ENCODE measurements at places on chromosomes 4 and X.

DNA sequence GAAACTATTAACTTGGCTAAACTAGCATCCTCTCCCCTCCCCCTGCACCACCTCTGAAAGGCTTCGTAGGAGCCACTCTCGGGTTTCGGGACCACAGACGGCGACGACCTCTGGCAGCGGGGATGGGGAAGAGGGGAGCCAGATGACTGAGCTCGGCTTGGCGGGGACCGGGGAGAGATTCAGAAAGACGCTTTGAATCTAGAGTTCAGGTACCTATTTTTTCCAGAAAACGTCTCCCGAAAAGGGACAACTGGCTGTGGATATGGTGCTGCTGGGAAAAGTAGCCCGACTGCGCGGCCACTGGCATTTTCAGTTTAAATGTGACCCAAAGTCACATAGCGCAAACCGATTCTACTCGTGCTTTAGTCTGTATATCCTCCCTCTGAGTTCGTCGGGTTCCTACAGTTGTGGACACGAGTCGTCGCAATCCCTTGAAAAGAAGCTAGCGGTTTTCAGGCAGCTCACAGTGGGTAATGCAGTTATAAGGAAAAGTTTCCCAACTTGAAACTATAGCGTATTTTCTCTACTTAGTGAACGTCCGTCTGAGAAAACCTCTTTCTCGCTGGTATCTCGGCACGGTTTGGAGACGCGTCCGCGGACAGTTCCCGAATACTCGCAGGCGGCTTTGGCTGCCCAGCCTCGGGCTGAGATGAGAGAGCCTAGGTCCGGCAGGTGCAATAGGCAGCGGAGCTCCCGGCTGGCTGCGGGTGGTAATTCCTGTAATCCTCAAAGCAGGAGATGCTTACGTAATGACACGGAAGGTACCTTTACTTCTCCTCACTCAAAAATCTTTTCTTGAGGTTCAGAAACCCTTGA lies 1.3 kb downstream of the PARM1 start:
- DNase-seq = no peak

GRCh38 chrX:41522671-41523070 lies 75.5 kb downstream of the NYX start:
- no peak for DNase-seq

GRCh38 chr4:149095811-149096210 lies 653.6 kb upstream of the NR3C2 start:
- no peak for DNase-seq

- no peak for DNase-seq
Measured at GRCh38 chr4:92992758-92993157, 689.0 kb downstream of the GRID2 start.

DNA sequence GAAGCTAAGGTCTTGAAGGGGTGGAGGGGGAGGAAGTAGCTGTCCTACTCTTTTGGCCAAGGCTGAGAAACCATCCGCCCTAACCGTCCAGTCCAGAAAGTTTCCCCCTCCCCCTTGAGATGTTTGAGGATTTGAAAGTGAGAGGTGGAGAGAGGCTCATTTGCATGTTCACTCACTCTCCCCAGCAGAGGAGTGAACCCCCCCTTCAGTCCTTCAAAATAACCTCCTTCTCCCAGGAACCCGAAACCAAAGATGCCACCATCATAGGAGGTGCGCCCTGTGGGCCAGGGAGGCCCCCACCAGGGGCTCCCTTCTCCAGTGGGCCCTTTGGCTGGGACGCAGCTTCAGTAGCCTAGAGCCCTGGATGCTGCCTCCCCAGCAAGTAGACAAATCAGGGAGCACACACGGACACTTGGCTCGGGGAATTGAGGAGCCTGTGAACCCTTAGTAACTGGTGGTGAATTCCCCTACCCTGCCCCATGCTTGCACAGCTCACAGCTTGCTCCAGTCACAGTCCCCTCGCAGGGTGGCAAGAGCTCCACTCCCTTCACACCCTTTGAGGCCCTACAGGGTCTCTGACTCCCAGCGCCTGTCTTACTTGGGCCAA lies 25.6 kb downstream of the ELF4 start:
- no peak for DNase-seq

- DNase-seq = peak; percentile 48
Measured at GRCh38 chrX:47366041-47366722, 4.2 kb upstream of the ZNF157 start.

DNA sequence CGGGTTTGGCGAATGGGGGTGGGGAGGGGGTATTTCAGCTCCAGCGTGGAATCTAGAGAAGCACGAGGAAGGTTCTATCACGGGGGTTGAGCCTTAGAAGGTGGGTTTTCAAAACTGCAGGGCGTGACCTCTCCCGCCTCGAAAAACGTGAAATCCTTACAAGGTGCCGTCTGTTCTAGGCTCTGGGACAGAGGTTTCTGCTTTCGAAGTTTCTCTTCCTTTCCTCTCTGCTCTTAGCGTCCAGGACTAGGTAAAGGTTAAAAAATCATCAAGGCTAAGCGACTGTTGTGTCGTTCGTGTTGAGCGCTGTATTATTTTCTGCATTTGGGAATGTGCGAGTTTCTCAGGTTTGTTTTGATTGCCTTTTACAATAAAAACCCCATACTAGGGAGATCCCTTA lies 1.1 kb downstream of the FHL1 start:
- DNase-seq = no peak

DNA sequence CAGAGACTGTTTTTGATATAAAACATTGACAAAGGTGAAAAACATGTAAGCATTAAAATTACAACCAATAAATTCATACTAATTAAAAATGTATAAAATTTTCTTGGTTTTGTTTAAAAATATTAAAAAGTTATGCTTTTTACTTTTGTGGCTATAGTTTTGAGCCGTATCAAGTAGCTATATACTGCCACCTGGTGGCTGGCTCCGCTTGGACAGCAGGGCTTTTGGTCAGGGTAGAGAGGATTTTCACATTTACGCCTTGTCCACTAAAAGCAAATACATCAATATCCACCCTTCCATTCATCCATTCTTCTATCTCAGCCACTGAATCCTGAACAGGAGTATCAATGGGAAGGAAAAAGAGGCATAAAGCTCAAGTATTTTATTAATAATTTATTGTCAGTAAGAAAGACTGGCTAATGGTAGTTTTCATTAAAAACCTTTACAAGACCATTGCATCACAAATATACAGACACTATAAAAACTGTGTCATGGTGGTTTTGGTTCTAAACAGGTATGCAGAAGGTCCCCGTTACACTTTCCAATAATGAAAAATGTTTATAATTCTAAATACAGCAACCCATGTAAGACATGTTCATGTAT lies 32.1 kb upstream of the MTNR1A start:
- peak; percentile 25 for DNase-seq

DNA sequence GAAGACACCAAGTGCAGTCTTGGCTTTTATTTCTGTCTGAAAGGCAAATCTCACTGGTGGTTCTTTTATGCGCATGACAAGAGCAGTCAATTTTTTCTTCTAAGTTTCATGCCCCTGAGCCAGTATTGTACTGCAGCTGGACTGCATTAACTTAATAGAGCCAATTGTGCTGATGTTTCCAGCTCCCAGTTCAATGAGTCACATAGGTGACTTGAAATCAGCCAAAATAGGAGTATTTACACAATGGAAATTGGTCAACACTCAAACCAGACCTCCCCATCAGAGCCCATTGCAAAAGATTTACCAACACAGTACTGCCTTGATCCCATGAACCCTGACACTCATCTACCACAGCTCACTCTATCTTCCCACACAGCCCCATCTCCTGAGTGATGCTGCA lies 100.3 kb upstream of the GUCY1A1 start:
- no peak for DNase-seq

DNA sequence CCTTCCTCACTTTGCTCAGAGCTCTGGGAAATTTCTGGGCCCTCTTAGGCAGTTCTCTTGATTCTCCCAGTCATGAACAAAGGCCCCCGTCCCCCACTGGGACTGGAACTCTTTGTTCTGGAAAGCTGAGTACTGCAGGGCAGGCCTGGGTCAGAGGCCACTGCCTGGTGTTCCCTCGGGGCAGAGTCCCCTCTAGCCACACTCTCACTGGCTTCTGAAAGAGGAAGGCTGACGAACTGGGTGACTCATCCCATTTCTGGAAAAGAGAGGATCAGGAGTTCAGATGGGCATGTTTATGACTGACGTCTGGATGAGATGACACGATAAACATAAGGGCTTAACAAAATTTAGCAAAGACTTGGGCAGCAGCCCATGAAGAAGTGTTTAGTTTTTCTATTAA lies 47.7 kb downstream of the DDX3X start:
- no peak for DNase-seq

DNA sequence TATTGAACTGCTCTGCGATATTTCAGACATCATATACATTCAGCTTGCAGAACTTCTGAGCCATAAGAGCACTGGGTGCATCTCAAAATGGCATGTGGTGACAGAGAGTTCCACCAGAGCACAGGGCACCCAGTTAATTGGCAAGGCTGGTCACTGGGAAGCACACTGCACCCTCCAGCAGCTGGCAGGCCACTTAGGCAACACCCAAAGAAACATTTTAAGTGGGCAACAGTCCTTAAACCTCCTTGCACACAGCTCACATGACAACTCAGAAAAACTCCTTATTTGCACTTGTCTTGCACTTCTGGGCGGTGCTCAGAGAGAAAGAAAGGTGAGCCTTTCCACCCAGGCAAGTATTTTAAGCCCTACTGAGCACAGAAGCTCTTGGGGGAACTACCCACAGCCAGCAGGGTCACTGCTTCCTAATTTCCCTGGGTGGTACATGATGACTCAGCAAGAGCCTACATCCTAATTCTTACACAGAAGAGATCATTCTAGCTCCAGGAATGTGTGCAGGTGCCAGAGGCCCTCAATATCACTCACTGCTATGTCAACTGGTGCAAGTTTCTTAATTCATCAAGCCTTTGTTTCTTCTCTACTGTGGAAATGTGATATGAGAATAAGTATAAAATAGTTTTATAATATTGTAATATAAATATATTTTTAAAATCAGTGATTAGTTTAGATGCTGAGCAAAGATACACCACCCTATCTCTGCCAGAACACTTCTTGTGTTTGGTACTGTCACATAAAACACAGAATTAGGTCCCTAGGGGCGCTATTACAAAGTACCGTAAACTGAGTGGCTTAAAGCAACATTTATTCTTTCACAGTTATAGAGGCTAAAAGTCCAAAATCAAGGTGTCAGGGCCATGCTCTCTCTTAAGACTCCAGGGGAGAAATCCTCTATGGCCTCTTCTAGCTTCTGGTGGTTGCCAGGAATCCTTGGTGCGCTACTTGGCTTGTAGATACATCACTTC lies 155.1 kb upstream of the PPARGC1A start:
- DNase-seq = no peak

- no peak for DNase-seq
Measured at GRCh38 chrX:68705986-68706385, 58.5 kb downstream of the STARD8 start.

DNA sequence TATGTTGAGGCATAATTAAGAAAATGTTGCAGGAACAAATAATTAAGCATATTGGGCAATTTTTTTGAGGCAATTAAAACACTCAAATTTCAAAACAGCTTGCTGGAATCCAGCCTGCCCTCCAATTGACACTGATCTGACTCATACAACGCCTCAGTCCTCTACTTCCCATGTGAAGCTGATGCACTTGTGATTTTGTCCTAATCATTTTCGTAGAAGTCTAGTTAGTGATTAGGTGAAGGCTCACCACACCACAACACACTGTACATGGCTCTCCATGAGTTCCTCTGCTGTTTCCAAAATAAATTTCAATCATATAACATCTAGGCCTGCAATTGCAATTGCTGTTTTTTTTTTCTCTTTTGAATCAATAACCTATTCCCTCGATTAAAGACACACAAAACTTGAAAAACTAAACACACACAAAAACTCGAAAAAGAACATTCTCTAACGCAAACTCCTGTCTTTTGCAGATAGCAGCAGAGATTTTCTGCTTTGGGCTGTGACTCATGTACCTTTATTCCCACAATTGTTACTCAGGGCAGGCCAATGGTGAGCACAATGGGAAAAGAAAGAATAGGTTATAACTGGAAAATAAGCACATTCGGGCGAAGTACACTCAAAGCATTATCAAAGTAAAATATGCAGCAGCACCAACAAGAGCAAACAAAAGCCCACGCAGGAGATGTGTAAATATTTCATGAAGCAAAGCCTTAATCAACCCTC lies 1.7 kb downstream of the GPRIN3 start:
- DNase-seq = no peak

GRCh38 chr4:4789462-4789861 lies 70.0 kb upstream of the MSX1 start:
- no peak for DNase-seq

- DNase-seq = no peak
Measured at GRCh38 chr4:83870328-83870950, 334.5 kb downstream of the GPAT3 start.

GRCh38 chr4:57865264-57865663 lies 755.1 kb upstream of the IGFBP7 start:
- DNase-seq = no peak

DNA sequence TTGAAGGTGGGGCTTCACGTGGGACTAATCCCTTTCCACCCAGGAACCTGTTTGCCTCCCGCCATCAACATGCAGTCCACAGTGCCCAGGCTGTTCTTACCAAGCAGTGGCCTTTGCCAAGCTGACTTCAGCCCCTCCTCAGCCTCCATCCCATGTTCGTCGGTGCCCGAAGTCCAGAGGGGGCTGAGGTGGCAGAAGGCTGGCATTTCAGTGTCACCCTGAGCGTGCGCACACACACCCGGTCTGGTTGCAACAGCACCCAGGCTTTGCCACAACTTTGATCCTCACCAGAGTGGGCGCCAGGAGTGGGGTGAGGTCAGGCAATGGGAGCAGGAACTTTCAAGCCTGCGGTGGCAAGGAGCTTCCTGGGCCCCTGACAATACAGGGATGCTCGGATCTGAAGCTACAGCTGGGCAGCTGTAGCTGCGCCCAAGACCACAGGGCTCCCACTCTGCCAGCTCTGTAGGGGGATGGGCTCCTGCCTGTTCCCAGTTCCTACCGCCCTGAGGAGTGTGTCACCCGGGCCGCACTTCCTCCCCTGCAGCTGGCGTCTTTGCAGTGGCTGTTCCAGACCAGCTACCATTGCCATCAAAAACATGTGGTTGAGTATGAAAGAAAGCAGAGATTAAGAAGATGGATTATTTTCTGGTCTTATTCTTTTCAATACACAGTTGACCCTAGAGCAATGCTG lies 428.0 kb downstream of the EPHA5 start:
- DNase-seq = no peak

GRCh38 chr4:85268188-85268587 lies 206.8 kb upstream of the ARHGAP24 start:
- no peak for DNase-seq

GRCh38 chrX:53087388-53087831 lies 5.2 kb downstream of the TSPYL2 start:
- DNase-seq = no peak

GRCh38 chr4:138909587-138909986 lies 106.0 kb upstream of the NOCT start:
- DNase-seq = no peak
